Activated effector memory CD4-positive, alpha-beta T cell treated with Interleukin-2 at 50 U/mL for 16 hours (primary cell): ENCODE measurements at places on chromosomes 6 and 20.

- DNase-seq = no peak
These were observed 57.6 kb downstream of the NRSN1 start for GRCh38 chr6:24183584-24183983.

GRCh38 chr6:71510057-71510713 is 221.6 kb downstream of the OGFRL1 start:
- no peak for DNase-seq

DNA sequence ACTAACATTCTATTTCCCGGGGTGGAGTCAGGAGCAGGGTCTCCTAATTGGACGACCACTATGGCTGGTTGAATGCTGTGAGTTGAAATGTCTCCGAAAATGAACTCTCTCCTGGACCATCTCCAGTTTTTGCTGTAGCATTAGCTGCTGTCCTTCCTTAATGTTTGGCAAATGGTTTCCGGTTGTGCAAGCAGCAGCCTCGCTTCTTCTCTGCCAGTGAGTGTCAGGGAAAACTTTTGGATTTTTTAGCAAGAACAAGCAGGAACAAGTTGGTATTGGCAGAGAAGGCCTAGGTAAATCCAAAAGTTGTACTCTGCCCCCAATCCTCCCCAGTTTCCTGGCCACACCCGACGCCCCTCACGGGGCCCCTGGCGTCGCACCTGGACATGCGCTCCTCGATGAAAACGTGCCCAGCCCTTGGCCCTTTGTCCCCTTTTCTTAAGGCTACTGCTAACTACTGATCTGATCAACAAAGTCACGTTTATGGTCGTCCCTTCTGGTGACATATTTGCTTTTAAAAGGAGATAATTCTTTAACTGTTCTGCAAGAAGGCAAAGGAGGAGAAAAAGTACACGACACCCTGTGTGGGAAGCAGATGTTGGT is 103.2 kb downstream of the ARMC2 start:
- no peak for DNase-seq

DNA sequence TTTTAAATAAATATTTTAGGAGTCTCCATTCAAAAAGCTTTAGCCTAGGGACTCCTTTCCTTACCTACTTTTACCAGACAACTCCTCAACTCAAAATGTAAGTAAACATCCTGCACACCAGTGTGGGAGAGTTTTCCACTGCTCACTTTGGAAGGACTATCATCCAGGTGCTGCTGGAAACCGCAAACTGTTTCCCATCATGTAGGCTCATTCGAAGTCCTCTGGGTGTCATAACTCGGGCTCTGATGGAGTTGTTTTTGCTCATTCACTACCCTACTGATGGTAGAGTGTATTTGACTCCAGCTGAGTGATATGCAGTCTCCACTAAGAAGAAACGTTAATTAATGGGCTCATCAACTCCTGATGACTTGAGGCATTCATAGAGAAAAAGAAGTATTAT is 136.5 kb upstream of the AKAP12 start:
- DNase-seq = no peak

DNA sequence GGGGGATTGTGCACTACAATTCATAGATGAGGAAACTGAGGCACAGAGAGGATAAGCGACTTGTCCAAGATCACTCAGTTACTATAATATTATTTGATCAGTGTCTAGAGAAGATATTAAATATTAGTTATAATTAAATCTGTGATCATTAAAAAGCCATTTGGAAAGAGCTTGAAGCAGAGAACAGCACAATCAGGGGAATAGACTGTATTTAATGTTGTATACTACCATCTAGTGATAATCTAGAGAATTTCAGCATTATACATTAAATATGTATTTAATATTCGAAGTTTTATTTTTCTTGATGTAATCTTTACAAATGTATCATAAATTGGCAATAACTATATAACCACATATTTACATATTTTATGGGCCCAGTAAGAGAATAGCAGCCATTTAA is 20.1 kb upstream of the MTCL3 start:
- DNase-seq = no peak

DNA sequence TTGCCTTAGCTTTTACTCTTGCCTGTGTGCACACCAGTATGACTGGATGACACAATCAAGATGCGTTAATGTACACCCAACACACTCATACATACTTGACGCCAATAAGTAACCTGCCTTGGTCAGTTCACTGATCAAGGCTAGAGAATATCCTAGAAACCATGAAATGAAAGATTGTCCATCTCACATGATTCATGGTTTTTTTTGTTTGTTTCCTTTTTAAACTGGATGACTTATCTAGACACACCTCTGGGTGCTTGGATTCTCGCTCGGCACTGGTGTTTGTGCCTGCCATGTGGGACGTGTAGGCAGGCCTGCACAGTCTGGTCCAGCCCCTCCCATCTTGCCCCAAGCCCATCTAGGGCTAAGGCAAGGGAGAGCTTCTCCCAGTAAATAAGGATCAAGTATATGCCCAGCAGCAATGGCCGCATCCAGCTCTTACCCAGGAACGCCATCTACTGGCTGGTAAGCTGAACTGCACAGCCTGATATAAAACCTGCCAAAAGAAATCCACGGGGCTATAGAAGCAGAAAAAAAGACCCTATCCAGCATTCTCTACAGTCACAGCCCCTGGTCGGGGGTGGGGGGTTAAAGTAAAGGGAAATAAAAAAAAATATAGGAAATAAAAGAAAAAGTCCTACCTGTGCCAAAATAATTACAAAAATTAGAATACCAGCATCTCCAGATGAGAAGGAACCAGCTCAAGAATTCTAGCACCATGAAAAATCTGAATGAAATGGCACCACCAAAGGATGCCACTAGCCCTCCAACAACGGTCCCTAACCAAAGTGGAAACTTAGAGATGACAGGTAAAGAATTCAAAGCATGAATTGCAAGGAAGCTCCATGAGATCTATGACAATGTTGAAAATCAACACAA is 73.3 kb downstream of the OTOR start:
- DNase-seq = no peak

DNA sequence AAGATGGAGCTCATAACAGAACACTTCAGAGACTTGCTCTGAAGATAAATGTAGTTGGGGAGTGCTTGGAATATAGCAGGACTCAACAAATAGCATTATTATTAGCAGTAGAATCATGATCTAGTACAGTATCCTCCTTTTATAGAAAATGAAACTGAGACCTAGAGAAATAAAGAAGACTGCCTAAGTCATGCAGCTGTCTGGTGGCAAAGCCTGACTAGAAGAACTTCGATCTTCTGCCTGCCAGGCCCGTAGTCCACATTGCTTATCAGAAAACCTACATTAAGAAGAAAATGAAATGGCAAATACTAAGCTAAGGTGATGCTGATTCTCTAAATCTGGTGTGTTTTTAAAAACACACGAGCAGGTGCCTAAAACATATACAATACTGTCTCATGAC is 46.4 kb upstream of the DST start:
- DNase-seq = no peak

GRCh38 chr6:104227508-104227907 is 632.2 kb downstream of the HACE1 start:
- no peak for DNase-seq

- no peak for DNase-seq
These were observed 527.5 kb downstream of the PRKN start for GRCh38 chr6:162200041-162200440.

DNA sequence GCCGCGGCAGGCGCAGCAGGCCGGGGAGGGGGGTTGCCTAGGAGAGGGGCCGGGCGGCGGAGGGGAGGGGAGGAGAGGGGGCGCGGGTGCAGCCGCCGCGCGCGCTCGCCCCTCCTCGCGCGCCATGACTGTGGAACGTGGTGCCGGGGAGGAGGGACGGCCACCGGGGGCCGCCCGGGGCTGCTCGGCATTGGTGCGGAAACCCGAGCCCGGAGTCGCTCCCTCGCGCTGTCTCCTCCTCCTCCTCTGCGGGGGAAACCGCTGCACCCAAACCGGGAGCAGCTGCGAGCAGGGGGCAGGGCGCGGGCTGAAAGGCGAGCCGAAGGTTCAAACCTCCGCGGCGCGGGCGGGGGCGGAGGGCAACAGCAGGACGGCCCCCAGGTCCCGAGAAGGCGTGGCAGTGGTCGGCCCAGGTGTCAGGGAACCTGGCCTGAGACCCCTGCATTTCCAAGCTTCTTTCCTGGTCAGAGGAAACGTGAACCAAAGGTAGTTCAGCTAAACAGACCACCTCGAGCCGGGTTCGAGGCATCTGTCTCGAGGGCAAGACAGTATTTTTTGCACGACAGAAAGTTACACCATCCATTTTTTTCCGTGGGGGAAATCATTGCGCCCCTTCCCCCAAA is 1.4 kb upstream of the TRERF1 start:
- peak; percentile 70 for DNase-seq

GRCh38 chr6:132797951-132798868 is at the start of gene SLC18B1:
SLC18B1 (minus strand) TSS chr6:132798637; CDS start chr6:132798456, 181 bp downstream.
- DNase-seq = peak; percentile 45

DNA sequence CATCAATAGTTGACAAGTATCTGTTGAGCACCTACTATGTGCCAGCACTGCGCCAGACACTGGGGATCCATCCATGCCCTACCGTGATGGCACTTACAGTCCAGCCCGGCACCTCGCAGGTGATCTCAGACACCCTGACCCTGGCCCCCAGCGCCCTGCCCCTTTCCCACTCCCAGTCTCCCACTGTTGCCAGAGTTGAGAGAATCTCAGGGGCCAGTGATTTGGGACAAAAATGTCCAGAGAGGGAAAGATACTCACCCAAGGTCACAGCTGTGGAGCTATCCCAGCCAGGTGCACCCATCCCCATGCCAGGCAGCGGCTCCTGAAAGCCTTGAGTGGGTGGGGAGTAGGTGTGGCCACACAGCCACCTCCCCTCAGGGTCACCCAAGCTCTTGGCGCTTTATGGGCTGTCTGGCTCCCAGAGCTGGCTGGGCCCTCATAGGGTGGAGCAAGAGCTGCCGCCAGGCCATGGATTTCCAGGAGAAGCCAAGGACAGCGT is 3.3 kb downstream of the PI16 start:
- no peak for DNase-seq

DNA sequence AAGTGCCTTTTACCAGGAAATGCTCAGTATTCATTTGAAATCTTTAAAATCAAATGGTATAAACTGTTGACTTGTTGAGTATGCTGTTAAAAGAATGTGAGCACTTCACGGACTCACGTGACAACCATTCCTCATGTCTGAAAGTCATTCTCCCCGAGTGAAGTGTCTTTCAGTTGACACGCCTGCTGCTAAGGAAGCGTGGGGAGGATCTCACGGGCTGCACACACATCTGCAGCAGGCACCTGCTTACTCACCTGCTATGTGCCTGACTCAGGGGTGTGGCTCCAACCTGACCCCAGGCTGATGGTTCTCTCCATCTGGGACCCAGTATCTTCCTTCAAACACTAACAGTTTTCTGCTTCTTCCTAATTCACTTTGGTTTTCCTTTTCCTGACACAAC is 32.7 kb downstream of the WDR27 start:
- DNase-seq = no peak

GRCh38 chr6:107977283-107977682 is 19.3 kb upstream of the SEC63 start:
- DNase-seq = no peak

- no peak for DNase-seq
These were observed 8.2 kb downstream of the PPP1R14C start for GRCh38 chr6:150150821-150151646.

DNA sequence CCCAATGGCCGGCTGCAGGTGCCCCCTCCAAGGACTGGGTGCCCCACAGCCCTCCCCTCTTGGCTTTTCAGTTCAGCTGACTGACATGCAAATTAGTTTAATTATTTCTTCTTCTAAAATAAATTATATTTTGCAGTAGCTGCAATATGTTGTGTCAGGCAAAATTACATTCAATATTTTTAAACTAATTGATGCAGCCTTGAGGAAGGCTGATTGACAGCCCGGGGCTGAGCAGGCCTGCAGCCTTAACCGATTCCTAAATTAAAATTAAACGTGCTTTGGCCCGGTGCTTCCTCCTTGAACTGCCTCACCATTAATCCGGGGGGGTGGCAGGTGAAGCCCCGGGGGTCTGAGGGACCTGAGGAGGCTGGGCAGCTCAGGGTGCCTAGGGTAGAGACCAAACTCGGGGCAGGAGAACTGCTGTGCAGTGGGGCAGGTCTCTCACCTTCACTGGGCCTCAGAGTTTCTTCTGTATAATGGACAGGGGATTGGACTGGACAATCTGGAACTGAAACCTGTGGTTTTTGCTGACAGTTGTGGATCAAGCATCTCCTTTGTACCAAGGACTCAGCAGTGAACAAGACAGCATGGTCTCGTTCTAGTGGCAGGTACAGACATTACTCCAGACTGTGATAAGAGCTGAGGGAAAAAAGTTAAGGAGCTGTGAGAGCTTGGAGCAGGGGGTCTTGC is 72.5 kb downstream of the CD40 start:
- DNase-seq = no peak

DNA sequence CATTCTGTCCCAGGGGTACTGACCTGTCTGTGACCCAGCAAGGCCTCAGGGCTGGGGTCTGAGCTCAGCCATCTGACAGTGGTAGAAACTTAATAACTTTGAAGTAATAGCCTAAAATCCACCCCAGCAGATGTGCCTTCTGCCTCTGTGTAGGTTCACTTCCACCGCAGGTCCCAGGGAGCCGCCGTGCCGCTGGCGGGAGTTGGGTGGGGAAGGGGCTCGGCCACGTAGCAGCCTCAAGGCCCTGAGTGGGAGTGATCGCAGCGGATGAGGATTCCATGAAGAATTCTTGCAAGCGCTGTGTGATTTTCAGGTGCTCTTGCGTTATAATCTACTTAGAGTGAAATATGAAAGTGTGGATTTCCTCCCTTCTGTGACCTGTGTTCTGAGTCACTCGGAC is 163.7 kb downstream of the DTNBP1 start:
- DNase-seq = no peak

DNA sequence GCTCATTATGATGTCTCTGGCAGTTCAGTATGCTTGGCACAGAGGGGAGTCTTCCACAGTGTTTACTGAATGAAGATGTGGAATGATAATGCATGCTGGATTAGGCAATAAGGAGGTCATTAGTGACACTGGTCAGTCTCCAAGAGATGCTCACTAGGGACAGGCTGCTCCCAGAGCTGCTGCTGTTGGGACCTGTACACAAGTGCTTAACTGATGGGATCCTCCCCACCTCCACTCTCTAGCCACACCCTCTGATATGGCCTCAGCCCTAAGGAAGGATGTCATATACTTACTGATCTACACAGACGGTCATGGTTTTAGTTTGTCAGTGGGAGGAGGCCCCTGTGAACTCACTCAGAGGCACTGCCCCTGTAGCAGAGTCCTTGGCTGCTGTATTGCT is 73.4 kb downstream of the MYB start:
- DNase-seq = no peak

DNA sequence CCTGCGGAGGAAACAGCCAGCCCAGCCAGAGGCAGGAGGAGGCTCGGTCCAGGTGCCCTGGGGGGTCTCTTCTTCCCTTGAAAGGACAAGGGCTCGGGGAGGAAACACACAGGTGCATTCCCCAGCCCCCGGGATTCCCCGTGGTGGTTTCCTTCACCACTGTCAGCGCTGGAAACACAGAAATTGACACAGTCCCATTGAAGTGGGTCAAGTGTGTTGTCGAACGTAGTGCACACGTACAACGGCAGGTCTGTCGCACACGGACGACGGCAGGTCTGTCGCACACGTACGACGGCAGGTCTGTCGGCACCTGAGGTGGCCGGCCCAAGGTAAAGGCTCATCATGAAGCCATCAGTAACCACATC is 80.9 kb downstream of the DLL1 start:
- DNase-seq = no peak

GRCh38 chr20:34717230-34718095 is 13.3 kb downstream of the TP53INP2 start:
- no peak for DNase-seq

GRCh38 chr6:56691286-56691595 is 48.6 kb upstream of the DST start:
- DNase-seq = no peak

GRCh38 chr20:20498076-20498861 is 130.4 kb downstream of the INSM1 start:
- DNase-seq = no peak

GRCh38 chr6:160931378-160932310 is 59.9 kb upstream of the MAP3K4 start:
- no peak for DNase-seq
